ENCODE measurements at places on chromosomes 12 and 14.

DNA sequence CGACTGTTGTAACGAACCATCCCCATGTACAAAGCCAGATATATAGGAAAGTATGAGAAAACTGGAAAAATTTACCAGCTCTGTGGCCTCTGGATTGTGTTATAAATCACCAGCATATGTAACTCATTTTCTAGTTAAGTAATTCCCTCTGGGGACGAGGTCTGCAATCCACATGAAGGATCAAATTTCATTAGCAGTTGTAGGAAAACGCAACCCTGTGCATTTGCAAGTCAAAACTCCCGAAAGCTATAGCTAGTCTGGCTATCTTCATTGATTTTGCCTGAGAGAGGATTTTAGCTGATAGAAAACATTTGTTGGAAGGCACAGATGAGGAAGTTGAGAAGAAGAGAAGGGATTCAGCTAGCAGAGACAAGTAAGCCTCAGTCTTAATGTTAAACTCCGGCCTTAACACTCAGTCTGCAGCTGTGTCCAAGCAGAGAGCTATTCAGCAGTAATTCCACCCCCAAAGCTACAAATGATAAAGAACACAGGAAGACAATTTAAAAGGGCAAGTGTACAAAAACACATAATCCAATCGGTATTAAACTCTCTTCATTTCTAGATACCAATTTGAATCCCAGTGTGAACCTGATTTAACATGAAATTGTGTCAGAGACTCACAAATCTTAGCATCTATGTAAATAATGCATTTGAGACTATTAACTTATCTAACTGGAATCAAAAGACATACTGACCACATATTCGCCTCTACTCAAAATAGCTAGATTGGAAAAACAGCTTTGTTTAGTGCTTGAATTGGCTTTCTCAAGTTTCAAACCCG, 54.2 kb upstream of the CERS5 start:
- no peak for DNase-seq

- no peak for DNase-seq
Measured at GRCh38 chr14:53193193-53193592, 40.1 kb upstream of the DDHD1 start.

DNA sequence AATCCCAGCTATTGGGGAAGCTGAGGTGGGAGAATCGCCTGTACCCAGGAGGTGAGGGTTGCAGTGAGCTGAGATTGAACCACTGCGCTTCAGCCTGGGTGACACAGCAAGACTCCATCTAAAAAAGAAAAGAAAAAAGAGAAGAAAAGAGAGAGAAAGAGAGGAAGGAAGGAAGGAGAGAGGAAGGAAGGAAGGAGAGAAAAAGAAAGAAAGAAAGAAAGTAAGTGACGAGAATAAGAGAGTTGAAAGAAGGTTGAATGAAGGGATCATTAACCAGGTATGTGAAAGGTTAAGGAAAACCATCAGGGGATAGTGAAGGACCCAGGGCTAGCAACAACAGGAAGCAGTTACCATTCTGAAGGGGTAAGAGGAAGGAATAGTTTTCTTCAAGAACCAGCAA, 4.2 kb upstream of the DTD2 start:
- DNase-seq: no peak

DNA sequence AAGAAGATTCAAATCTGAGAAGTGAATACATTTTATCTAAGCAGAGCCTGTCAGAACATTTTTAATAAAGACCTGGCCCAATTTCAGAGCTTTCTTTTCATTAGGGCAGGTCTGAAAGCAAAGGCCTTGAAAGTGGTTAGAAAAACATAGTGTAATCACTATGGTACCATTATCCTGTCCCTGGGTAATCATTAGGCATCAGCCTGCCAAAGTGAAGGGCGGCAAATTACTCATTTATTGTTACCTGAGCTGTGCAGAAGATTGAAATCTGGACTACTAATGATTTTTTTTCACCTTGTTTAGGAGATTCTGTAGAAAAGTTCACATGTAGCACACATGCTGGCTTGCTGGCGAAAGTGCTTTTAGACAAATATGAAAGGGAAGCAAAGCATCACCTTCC, 92.6 kb upstream of the PRKD1 start:
- no peak for DNase-seq

DNA sequence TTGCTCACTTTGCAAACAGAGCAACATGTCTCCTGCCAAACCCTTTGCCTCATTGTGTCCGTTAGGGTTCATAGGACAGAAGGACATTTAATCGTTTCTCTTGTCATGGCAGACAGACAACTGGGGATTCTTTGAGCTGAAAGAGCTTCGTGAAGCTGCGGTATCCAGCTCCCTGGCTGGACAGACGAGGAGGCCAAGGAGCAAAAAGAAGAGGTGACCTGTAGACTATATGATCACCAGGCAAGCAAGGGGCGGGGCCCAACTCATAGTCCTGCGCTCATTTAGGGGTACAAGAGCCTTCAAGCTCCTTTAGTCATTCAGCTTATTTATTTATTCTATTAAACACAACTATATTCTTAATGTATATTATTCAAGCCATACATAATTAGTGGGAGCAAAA, 66.8 kb upstream of the VRK1 start:
- DNase-seq: no peak

GRCh38 chr12:15368812-15369211, 46.5 kb downstream of the PTPRO start:
- DNase-seq: no peak

Data from KG1 (cell line).